Renal cortex interstitium (tissue), 15 donors: ENCODE measurements at places on chromosomes 3 and 15. TPM values are rescaled to one million over a fixed set of nuclear protein-coding genes. Genes with fewer than 3 reads are reported as not detected.

The AADACL2 gene
- 0.07 TPM for polyA plus RNA-seq

DNA sequence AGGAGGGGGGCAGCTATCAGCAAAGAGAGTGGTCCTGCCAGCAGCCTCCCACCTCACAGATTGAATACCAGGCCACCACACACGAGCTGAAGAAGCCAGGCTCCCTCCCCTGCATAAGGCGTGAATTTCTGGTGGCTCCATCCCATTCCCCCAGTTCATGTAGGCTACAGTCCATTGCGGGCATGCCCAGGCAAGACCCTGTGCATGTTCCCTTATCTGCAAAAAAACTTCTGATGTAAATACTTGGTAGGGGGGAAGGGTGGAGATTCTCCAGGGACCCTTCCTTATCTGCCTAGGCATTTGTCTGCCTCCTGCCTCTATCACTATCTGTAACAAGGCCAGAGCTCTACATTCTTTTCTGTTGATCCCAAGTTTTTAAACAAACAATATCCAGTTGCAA lies 27.6 kb upstream of the UBP1 start:
- no peak for DNase-seq

- DNase-seq, result no peak
Measured at GRCh38 chr3:42666022-42666421, 12.5 kb downstream of the ZBTB47 start.

DNA sequence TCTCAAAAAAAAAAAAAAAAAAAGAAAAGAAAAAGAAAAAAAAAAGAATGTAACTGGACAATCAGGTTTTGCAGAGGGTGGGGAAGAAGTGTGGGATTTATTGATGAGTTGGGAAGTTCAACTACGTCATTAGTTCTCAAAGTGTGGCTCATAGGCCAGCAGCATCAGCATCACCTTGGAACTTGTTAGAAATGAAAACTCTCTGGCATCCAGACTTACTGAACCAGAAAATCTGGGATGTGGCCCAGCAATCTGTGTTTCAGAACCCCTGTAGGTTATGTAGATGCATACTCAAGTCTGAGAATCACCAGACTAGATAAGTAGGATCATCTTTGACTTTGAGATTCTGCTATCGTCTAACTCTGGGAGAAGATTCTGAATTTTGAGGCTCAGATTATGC lies 45.8 kb upstream of the ETV5 start:
- no peak for DNase-seq

DNA sequence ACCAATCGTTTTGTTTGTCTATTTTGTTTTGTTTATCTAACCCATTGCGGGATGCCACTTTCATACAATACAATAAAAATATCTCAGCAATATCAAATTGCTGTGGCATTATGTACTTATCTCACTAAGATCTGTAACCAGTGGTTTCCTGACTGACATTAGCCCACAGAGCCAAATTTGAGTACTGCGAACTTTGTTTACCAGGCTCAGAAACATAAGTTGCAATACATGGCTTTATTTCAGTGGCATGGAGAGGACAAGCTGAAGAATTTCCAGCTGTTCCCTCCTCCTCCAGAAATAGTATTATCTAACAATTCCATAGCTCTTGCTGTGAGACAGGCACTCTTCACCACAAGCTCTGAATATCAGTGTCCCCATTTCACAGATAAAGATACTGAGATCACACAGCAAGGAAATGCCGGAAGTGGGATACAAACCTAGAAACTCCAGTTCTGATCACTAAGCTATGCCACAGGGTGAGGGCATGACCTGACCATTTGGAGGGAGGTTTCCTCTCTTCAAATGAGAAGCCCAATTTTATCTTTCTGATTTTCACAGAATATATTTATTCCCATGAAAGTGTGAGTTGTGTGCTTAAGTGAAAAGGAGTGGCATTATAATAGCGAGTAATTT lies 469.9 kb upstream of the CBLB start:
- no peak for DNase-seq

- DNase-seq, result no peak
Measured at GRCh38 chr3:111936967-111937366, 41.9 kb upstream of the ABHD10 start.

The CADPS gene
- 1.9 TPM for polyA plus RNA-seq

DNA sequence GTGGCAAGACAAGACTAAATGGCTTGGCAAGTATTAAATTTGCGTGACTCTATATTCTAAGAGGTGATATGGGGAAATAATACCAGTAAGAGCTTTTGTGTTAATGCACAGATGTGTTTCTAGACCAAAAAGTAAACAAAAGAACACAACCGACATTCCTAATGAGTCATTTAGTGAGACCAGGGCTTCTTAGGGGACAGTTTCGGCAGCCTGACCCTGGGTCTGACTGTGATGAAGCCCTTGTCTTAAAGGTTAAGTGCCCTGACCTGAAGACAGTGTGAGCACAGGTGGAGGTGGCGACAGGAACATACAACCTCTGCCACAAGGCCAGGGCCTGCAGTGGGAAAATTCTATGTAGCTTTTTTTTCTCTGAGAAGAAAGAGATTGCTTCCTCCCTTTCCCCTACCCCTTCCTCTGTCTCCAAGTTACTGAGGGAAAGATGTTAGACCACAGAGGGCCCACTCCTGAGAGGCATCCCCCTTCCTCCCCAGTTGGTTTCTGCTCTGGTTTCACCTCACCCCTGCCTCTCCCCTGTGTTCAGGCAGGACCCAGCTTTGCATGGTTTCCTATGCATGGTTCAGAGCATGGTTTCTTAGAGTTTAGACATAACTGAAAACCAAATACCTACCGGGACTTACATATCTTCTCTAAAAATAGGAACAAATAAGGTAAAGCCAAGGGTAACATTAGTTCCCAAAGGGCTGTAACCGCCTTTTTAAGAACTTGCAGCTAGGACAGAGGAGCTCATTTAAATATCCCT lies 24.8 kb upstream of the CMTM7 start:
- no peak for DNase-seq

- DNase-seq, result no peak
Measured at GRCh38 chr3:184334470-184335158, 2.8 kb upstream of the FAM131A start.

The SLC22A13 gene
- 7.1 TPM for polyA plus RNA-seq

The SCG5 gene
- polyA plus RNA-seq, result 26.6 TPM

The KCNAB1 gene
- polyA plus RNA-seq, result 4.3 TPM
